Dermis microvascular lymphatic vessel endothelial cell (primary cell): ENCODE measurements at places on chromosomes 4 and X. TPM values are rescaled to one million over a fixed set of nuclear protein-coding genes. Genes with fewer than 3 reads are reported as not detected.

Gene SPANXA1
- total RNA-seq: not detected in 2 replicates

Gene PNMA5
- total RNA-seq: not detected in 2 replicates

Gene IRS4
- total RNA-seq: under 0.01 and 0.13 TPM in 2 replicates

Gene UGT2B17
- total RNA-seq: not detected in 2 replicates

Gene CXCL11
- 0.26 and 0.51 TPM in 2 replicates for total RNA-seq

Gene NEK1
- 4.4 and 4.8 TPM in 2 replicates for total RNA-seq

Gene STATH
- total RNA-seq: not detected in 2 replicates

DNA sequence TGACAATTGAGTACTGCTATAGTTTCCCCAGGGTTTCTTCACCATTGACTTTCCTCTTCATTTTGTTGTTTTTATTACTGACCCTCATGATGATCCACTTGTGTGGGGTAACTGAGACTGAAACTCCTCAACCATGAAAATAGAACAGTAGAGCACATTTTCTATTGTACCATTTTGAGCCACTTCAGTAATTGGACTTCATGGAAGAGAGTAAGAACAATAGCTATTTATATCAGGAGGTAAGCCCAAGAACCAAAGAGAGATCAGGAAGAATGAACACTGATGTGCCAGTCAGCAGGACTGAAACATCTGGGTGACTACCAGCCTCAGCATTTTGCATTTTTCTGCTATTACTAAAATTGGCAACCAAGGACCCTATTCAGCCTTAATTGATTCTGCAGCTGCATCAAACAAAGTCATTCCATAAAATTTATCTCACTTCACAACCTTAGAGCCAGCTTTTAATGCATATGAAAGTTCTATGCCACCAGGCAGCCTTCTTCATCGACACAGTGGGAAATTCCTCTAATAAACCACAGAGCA is 151.4 kb downstream of the BANK1 start:
- DNase-seq: no peak

DNA sequence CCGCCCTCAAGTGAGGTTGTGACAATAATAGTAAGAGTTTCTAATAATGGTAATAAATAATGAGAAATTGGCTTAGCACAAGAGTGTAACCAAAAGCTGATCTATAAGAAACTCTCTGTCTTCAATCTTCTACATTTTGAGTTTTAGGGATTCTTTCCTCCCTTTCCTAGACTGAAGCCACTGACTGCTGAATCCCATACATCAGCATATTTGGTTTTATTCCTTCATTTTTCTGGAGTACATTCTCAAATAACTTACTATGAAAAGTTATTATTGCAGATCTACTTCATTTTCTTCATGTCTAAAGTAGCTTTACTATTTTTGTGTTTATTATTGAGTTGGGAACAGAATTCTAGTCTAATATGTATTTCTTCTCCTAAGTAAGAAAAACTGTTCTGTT is 49.9 kb upstream of the ADAD1 start:
- DNase-seq: no peak

DNA sequence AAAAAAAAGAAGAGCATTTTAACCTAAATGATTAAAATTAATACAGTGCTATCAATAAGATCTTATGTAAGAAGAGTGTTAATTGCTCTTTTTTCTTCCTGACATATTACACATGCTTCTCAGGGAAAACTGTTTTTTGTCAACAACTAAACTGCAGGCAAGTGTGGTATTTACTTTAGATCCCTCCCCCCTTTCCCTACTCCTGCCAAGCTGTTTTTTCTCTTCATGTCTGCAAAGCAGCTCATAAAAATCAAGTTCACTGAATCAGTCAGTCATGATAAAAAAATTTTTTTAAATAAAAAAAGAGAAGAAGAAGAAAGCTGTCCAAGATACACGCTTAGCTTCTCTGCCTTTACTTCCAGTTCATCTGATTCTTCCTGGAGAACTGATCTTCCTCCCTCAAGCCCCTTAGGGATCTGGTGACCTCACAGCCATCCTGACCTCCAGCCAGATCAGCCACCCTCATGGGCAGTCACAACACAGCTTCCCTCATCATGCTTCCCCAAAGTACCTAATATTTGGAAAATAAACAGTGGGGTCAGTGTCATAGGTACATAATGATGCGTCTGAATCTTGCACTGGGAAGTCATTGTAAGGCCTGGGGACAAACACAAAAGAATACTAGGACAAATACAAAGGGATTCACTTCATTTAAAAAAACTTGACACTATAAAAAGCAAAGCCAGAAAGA is 87.0 kb downstream of the ZNF827 start:
- no peak for DNase-seq

DNA sequence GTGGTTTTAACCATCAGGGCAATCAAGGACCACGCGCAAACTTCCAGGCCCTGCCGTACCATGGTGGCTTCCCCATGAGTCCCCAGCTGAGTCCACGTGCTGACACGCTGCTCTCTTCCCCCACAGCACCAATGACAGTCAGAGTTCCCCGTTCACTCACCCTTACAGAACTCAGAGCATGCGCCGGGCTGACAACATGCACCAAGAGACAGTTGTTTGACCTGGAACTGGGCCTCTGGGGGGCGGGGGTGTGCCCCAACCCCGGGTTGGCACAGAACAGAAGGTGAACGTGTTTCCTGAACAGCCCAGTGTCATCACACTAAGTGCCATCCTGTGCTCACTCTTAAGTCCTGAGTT is 29.4 kb downstream of the IRF2 start:
- DNase-seq: no peak

- peak; percentile 82 for DNase-seq
These were observed 43.8 kb downstream of the FHL1 start for GRCh38 chrX:136191171-136191570.

- no peak for DNase-seq
These were observed 66.5 kb downstream of the ACOX3 start for GRCh38 chr4:8373973-8374545.

DNA sequence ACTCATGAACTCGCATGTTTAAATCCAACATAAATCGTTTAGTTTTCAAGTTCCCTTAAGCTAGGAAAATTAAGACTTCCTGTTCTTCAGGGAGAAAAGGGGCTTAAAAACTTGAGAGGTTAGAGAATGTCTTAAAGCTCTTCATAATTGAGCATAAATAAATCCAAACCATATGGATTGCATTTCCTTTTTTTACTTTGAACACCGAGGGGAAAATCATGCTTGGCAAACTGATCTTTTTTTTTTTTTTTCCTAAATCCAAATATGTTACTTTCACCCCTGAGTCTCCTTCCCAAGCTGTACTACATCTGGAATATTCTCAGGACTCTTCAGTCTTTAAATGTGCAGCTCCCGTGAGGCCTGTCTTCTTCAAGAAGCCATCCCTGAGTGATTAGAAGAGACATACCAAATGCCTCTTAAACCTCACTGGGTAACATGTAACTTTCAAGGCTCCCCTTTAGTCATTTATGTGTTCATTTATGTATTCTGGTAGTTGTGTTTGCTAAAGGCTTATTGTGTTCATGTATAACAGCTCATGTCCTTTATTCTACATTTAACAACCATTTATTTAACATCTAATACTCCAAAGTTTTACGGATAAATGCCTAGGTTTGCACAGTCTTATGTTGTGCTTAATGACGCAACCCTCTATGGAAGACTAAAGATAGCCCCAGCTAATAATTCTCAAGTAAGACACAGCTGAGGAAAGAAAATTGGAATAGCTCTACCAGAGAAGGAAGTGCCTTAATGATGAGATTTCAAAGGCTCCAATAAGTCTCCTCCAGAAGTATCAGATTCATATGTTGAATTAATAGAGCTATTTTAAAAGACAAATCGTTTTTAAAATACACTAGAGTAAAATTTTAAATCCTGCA is 107.0 kb downstream of the AGTR2 start:
- no peak for DNase-seq

DNA sequence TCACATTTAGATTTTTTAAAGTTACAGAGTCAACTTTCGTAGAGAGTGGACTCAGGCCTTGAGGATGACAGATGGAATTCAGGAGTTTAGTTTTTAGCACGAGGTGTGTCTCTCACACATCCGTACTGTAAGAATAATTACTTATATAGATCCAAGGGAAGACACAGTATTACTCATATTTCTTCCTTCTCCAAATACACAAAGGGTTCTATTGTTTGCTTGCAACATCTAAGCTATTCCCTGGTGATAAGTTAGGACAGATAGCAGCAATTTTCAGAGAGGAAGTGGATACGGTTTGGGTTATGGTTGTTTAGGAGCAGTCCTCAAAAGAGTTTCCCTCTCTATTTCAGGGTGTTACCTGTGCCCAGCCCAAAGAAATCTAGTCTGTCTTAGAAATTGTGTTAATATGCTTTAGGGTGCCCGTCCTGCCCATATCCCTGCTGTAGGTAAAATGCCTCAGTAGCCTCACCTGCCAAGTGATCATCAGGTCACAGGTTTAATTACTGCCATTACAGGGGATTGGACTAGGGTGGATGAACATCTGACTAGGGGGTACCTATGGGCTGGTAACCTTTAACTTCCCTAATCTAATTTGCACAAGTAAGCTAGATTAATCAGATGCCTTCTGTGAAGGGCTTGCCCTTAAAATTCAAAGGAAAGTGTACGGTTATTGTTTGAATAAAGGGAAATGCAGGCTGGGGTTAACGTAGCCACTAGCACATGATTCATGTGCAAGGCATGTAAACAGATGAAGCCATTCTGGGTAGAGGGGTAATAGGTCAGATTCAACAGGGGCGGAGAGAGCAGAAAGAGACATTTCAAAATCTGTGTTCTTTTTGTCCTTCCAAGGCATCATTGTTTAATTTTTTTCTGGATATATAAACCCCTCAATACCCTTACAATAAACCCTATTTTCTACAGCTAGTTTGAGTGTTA is 8.7 kb upstream of the PPP3CA start:
- peak; percentile 79 for DNase-seq

GRCh38 chrX:43500246-43500645 is 155.9 kb upstream of the MAOA start:
- DNase-seq: no peak

- peak; percentile 38 for DNase-seq
These were observed 169.0 kb downstream of the CORIN start for GRCh38 chr4:47668810-47669408.

GRCh38 chr4:136002316-136002715 is 1530.0 kb downstream of the PCDH18 start:
- no peak for DNase-seq

DNA sequence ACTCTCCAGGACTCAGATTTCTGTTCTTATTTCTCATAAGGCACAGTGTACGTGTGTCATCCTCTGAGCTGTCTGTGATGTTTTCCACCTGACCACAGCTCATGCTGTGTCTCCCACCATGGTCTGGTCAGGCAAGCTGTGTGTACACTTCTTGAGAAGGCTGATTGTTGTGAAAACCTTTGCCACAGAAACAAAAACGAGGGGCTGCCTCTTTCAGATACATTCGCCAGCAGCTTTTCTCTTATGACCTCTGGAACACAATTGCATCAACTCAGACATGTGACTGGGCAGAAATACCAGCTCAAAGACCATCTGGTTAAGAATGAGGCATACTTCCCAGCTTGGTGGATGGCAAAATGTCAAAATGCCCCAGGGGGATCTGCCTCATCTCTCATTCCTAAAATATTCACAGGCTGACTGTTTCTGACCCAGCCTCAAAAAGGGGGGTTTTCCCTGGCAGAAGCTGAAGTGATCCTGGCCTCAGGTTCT is 46.1 kb downstream of the PGRMC2 start:
- DNase-seq: no peak

GRCh38 chrX:52983321-52984000 is 25.1 kb upstream of the FAM156A start:
- no peak for DNase-seq

DNA sequence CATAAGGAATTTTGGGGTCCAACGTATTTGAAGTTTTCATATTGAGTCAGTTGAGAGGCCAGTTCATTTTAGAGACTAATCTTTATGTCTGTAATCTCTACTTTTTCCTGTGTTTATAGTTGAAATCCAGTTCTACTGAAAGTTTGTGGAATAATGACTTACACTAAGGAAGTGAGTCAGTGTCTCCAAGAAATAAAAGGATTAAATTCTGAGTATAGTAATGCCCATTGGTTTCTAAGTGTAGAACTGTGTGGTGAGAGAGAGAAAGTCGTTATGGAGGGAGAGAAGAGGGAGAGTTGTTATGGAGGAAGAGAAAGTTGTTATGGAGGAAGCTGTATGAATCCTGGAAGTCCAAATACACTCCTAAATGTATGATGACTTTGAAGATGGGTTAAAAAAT is 264.6 kb upstream of the HAND2 start:
- no peak for DNase-seq

DNA sequence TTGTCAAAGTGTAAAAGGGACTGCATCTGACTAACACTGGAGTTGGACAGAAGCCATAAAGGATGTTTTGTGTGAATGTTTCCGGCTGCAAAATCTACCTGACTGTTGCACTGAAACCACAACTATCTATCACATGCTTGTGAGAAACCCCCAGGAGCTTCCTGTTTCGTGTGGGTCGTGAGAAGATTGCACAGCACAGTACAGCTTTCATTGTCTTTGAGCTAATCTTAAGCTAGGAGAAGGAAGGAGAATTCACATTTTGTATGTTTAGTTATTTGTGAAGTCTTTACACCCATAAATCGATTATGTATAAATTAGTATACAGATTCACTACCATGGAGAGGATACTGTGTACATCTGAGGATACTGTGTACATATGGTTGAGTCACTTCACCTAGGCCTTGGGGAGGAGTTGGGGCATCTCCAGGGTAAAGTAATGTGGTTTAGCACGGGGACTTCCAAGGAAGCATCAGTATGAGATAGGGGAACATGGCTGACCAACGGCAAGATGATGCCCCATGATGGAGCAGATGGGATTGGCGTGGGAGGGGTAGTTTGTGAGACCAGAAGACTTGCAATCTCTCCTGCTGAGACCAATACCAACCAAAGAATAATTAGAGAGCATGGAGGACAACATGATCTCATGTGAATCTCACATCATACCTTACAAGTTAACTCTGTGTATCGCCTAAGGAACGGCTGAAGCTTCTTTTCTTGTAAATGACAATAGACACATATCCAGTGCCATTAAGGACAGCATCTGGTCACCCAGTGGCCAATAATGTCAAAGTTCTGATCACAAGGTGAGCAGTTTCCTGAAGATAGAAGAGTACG is 43.1 kb upstream of the FAM9C start:
- peak; percentile 81 for DNase-seq

- no peak for DNase-seq
These were observed 18.7 kb upstream of the ZNF185 start for GRCh38 chrX:152878976-152879755.

GRCh38 chrX:111098874-111099273 is 2.9 kb downstream of the PAK3 start:
- peak; percentile 6 for DNase-seq
